T-helper 22 cell (primary cell): ENCODE measurements at places on chromosomes 13 and 19.

- DNase-seq = peak; percentile 10
These were observed 13.2 kb downstream of the ING1 start for GRCh38 chr13:110726726-110727125.

DNA sequence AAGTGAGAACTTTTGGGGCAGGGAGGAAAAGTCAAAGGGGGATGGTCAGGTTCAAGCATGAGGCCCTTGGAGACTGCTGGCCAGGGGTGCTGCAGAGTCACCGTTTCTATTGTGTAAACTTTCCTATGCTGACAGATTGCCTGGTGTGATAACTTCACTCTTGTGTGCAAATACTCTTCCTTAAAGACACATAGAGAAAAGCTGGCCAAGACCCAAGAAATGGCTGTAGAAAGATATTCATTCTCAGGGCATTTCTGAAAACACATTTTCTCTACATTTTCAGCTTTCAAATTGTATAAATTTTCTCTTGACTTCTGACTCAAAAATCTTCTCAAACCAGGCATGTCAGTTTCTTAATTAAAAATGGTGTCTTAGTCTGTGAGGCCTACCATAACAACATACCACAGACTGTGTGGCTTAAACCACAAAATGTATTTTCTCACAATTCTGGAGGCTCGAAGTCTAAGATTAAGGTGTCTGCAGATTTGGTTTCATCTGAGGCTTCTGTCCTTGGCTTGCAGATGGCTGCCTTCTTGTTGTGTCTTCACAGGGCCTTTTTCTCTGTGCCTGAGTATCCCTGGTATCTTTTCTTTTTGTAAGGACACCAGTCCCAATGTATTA, 304.5 kb downstream of the KCNRG start:
- DNase-seq = no peak

GRCh38 chr13:45823583-45823982, 28.0 kb downstream of the SIAH3 start:
- DNase-seq = no peak

- no peak for DNase-seq
These were observed 11.3 kb downstream of the SLC25A42 start for GRCh38 chr19:19075126-19075525.

GRCh38 chr13:65292488-65292901, 1937.6 kb downstream of the PCDH9 start:
- no peak for DNase-seq

DNA sequence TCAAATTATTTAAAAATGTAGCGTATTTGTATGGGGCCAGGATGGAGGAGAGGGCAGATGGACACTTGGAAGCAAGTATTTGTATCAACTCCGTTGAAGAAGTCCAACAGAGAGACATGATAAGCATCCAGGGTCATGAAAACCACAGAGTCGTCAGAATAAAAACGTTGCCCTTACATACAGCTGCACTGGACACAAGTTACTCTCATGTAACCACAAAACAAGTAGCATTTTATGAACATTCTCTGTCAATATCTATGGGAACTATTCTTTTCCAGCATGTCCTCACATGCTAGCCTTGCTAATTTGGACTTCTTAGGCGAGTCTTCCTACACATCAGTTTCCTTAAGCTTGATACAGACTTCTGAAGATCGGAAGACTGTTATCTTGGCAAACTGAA, 35.0 kb downstream of the EFNB2 start:
- DNase-seq = no peak

DNA sequence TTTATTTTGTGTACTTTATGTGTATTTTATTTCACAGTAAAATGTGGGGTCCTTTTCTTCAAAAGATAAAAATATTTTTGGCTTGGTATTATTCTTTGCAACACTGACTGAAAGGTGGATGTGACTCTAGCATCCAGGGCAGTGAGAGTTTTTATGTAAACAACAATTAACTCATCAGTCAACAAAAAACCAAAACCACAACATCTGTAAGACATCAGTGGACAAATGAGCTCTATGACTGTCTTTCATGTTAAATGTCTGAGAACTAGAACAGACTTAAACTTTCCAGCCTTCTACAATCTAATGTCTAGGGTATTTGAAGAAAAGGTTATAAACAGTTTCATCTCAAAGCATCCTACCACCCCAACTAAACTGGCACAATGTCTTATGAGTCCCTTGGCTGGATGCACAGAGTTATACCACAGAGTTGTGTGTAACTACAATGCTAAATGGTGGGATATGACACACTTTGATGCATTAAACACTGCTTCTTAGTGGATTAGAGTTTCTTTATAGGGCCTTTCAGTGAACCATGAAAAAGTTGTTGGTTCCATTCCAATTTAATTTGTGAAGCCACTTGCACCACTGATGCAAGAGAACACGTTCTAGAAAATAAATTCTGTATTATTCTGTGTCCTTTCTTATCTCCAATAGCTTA, 544.2 kb upstream of the KLF12 start:
- no peak for DNase-seq

- no peak for DNase-seq
These were observed 46.5 kb downstream of the ZNF611 start for GRCh38 chr19:52688335-52688734.

DNA sequence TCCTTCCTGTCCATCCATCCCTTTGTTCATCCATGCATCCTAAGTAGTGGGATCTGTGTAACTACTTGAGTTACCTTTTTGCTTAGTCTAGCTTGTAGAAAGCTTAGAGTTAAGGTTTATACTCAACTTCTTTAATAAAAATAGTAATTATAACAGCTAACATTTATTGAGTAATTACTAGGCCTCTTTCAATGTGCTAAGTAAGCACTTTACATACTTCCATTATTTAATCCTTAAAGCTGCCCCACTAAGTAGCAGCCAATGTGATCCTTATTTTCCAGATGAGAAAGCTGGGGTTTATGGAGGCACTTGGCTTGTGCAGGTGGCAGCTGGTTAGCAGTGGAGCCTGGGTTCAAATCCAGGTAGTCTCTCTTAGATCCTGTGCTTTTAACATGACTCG, 182.9 kb downstream of the FGF9 start:
- no peak for DNase-seq

DNA sequence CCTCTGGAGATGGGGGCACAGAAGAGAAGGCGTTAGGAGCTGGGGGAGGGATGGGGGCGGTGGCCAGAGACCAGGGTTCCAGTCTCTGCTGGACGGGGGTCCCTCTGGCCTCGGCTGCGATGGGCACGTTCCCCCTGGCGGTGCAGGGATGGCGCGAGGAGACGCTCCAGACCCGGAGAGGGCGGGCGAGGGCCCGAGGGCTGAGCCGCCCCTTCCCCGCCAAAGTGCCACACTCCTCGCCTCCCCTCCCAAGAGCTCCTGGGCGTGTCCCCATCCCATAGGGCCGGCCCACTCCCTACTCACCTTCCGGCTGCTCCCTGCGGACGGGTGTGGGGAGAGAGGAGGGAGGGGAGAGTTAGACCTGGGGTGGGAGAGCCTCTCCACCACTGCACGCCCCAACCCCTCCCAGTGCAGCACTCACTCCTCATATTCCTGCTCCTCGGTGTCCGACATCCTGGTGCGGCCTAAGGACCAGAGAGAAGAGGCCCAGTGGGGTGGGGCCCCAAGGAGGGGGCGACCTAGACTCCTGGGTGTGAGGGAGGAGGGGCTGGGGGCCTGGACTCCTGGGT, 2.2 kb downstream of the TNNT1 start:
- DNase-seq = no peak

- no peak for DNase-seq
These were observed 7.5 kb downstream of the GPR42 start for GRCh38 chr19:35378356-35378755.

- no peak for DNase-seq
These were observed 2.3 kb upstream of the PRKACA start for GRCh38 chr19:14119644-14120496.

GRCh38 chr13:45107539-45107938, 12.8 kb upstream of the GTF2F2 start:
- DNase-seq = no peak

- DNase-seq = no peak
These were observed 213.2 kb upstream of the EDNRB start for GRCh38 chr13:78131811-78132210.

- no peak for DNase-seq
These were observed 39.6 kb downstream of the STOML3 start for GRCh38 chr13:38950987-38951386.

DNA sequence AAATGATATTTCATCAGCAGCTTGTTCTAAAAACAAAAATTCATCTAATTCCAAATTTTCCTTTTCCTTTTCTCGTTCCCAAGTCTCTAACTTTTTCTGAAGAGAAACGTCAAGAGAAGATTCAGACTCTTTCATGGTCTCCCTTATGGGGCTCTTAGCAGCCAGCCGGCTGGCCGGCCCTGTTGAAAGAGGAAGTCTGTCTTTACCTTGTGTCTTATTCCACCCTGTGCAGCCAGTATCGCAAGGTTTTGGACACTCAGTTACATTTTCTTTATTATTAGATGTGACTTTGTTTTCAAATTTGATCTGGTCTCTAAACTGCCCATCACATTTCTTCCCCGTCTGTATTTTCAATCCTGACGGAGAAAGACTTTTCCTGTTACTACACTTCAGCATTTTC, 142.3 kb downstream of the RNF17 start:
- no peak for DNase-seq

GRCh38 chr13:50140581-50141374, 125.5 kb downstream of the KCNRG start:
- DNase-seq = no peak

GRCh38 chr13:99834246-99834645, 137.3 kb downstream of the ZIC5 start:
- no peak for DNase-seq

DNA sequence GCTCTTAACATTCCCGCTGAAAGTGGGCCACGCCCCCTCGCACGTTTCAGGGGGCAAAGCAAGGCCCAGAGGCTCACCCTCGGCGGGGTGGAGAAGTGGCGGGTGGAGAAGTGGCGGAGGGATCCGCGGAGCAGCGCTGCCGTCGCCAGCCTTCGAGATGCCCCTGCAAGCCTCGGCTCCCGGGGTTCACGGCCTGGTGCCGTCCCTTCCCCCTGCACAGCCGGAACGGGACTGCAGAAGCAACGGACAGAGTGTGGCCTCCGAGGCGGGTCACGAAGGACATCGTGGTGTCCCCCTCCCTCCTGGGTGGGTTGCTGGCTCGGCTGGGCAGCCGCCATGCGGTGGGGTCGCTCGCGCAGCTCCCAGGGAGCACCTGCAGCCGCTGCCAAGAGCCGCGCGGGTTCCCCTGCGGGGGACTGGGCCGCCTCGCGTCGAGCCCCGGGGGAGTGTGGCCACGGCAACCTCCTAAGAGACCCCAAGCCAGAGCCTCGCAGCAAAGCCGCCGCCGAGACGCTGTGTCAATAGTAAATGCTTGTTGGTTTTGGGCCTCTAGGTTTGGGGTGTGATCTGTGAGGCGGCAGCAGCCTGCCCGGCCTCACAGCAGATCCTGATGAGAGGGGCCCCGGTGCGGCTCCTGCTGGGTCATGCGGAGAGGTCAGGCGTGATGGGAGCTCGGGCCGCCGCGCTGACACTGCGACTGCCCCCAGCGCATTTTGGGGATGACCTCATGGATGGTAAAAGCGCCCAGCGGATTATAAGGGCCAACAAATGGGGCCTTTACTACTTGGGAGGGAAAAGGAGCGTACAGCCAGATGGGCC, 5.5 kb downstream of the TPGS1 start:
- no peak for DNase-seq

- peak; percentile 51 for DNase-seq
These were observed 20.5 kb downstream of the CYTH2 start for GRCh38 chr19:48489608-48490216.

DNA sequence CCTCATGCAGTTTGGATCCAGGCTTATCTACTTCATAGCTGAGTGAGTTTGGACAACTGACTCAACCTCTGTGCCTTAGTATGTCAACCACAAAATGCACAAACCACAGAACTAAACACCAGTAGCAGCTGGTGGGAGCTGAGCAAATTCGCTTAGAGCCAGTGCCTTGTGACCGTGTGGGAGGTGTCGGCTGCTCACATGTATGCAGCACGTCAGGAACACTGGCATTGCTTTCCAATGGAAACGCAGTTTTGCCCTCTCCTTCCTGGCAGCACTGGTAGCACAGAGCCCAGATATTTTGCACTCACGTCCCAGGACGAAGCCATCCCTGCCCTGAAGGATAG, 8.3 kb upstream of the NTN5 start:
- no peak for DNase-seq

DNA sequence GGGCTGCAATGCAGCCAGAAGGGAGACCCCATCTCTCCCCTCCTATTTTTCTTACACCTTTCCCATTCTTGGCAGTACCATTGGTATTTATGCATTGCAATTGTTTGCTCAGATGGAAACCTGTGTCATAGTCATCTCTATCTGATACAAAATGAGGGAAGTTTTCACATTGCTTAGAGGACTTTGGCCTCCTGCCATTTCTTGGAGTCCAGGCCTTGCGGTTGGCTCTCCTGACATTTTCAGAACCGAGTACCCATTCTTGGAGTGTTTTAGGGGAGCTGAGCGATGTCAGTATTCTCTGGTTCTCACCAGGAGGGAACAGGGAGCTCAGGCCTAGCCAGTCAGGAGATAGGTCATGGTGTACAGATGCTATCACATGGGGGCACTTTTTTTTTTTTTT, 1.5 kb downstream of the SIN3B start:
- no peak for DNase-seq

DNA sequence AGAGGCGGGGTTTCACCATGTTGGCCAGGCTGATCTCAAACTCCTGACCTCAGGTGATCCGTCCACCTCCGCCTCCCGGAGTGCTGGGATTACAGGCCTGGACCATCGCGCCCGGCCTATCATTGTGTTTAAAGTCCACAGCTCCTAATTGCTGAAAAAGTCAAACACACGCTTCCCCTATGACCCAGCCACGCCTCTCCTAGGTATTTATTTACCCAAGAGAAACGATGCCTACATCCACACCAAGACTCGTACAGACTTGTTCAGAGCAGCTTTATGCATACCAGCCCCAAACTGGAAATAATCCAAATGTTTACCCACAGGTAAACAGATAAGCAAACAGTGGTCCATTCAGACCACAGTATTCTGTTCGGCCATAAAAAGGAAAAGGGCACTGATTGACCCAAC, 15.1 kb downstream of the ZNRF4 start:
- DNase-seq = no peak

DNA sequence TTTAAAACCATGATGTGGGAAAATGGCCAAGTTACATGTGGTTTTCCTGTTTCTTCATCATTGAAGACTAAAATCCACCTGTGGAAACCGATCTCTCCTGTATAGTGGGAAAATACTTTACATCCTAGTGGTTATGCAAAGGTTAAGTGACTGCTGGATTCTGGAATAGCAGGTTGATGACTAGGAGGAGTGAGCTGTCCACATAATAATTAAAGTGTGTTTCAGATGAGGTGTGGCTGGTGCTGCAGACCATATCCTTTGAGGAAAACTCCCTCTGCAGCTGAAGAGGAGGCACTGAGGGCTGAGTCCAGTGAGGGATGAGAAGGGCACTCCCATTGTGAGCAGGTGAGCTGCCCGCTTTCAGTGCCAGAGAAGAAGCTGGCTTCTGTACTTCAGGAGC, 43.2 kb downstream of the DCLK1 start:
- DNase-seq = no peak
